ENCODE measurements at places on chromosomes 3 and 15.

DNA sequence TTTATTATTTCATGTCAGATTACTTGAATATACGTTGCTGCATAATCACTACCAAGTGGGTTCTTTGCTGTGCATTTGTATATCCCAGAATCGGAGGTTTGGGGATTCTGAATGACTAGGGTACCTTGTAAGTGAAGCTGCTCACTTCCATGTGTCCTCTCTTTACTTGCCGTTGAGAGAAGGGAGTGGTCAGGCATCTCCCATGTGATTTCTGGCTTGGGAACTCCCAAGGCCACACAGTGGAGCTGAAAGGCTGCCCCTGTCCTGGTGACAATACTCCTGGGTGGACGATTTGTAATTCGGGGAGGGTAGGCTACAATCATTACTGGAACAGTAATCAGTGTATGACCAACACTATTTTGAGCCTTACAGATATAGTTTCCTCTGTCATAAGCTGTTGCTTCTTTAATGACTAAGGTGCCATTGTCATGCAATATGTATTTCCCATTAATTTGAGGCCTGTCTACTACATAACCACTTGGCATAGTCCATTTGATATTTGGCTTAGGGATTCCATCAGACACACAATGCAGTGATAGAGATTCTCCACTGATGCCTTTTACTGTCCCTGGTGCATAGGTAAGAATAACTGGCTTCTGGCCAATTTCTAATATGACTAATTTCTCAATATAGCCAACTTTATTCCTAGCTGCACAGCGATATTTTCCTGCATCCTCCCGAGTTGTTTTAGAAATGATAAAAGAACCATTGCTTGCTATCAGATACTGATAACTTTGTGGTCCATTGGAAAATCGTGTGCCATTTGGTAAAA, 24.0 kb downstream of the IGSF10 start:
- no peak for DNase-seq

DNA sequence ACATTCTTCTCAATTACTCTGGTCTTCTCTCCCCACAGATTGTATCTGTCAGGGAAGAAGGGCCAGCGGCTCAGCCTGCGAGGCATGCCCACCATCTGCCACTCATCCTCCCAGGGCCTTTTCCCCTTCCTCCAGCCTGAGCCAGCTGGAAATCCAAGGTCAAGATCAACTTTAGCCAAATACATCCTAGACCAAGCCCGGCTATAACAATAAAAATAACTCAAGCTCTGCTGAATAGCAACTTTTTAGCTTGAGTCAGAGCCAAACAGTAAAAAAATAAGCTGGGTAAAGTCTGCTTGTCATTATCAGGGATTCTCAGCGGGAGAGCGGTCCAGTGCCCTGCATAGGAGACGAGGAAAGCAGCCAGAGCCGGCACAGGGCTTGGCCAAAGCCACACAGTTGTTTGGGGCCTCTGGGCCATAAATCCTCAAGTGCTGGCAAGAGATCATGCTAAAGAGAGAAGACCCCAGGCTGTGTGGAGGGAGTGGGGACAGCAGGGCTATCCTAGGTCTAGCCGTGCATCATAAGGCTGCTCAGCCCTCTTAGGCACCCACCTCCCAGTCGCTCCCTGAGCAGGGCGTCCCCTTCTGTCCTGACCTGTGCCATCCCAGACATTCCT, 76.2 kb upstream of the HERC1 start:
- no peak for DNase-seq

GRCh38 chr3:159802864-159803263, 185.8 kb upstream of the IL12A start:
- no peak for DNase-seq

DNA sequence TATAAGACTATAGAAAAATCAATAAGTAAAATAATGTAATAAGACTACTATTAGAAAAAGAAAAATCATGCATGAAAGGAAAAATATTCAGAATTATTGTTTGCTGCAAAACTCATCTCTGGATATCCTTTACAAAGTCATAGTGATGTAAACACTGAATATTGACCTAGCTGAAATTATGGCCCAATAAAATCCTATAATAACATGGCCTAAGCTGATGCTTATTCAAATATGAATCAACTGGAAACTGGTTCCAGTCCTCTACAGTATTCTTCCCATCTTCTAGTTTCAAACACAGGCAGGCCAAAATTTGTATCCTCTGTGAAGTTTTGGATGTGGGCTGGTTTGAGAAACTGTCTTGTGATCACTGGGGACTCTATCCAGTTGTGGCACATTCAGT, 134.5 kb downstream of the CNTN3 start:
- DNase-seq, result no peak

DNA sequence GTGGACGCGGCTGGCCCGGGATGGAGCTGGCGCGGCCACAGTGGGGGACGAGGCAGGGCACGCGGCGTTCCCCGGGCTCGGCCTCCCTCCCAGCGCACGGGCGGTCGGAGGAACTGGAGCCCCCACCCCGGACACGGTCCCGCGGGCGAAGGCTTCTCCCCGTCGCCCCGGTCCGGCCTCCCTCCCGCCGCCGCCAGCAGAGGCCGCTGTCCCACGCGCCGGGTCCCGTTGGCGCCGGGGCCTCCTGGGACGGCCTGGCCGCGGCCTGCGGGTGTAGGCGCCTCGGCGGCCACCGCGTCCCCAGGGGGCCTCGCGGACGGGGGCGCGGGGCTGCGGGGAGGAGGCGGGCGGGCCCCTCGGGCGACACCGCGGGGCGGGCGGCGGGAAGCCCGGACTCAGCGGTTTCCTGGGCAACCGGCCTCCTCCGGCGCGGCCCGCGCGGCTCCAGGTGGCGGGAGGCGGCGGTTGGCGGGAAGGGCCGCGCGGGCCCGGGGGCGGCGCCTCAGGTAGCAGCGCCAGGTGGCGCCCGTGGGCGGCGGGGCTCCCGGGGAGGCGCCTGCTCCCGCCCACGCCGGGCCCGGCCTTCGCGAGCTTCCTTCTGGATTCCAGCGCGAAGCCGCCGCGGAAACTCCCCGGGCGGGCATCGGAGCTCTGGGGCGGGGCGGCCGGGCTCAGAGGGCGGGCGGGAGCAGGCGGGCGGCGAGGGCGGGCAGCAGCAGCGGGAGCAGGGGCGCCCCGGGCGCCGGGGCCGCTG, 26.7 kb downstream of the MELTF start:
- DNase-seq, result peak; percentile 20

GRCh38 chr3:129892857-129893580, 492 bp downstream of the TMCC1 start:
- DNase-seq, result peak; percentile 70

- DNase-seq, result no peak
Observed at GRCh38 chr15:41732483-41732882, 41.8 kb upstream of the MAPKBP1 start.

DNA sequence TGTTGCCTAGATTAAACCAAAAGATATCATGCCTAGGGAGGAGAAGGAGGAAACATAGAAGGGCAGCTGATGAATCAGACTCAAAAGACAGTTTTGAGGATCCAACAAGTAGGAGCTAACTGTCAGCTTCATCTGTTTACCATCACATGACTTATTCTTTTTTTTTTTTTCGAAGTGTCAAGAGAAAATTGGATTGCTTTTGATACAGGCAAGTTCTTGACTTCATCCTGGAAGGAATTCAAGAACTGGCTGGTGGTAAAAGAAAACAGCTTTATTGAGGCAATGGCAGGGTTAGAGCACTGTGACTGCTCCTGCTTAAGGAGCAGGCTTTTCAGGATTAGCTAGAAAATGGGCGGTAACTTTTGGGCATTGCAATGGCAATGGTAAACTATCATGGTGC, 227.5 kb upstream of the KCNMB2 start:
- DNase-seq, result no peak

GRCh38 chr15:98884894-98885293, 122.7 kb downstream of the PGPEP1L start:
- no peak for DNase-seq

- DNase-seq, result no peak
Observed at GRCh38 chr3:156599089-156599874, 44.4 kb upstream of the SSR3 start.

DNA sequence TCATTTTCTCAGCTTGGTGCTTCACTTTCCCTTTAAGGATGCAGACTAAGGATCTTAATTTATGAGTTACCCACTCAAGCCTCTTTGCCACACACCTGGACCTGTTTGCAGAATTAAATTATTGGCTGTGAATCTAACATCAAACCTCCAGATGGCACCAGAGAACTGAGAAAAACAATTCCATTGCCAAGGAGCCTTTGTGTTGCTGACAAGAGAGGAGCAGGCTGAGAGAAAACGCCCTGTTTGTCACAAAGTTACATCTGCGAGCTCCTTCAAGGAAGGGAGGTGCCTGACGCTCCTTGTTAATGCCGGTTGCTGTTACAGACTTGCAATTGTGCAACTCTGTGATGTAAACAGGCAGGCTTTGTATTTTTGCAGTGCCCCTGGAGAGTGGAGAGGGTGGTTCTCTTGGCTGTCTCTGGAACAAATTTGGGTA, 36.3 kb upstream of the TMC3 start:
- DNase-seq, result peak; percentile 27

DNA sequence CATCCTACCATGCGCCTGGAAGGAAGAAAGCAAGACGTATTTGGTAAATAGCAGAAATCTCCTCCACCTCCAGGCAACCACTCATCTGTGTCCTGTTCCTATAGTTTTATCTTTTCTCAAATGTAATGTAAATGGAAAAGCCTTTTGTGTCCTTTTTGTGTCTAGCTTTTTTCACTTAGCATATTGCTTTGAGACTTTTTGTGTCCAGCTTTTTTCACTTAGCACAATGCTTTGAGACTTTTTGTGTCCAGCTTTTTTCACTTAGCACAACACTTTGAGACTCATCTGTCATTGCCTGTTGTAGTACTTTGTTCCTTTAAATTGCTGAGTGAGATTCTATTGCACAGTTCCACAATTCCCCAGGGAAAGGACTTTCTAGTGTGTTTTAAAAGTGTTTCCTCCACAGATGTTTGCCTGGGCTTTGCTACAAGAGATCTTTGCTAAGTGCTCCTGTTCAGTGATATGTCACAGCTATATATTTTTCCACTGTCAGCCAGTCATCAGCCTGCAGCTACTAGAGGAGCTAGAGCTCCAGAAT, 27.9 kb upstream of the MUC13 start:
- no peak for DNase-seq

DNA sequence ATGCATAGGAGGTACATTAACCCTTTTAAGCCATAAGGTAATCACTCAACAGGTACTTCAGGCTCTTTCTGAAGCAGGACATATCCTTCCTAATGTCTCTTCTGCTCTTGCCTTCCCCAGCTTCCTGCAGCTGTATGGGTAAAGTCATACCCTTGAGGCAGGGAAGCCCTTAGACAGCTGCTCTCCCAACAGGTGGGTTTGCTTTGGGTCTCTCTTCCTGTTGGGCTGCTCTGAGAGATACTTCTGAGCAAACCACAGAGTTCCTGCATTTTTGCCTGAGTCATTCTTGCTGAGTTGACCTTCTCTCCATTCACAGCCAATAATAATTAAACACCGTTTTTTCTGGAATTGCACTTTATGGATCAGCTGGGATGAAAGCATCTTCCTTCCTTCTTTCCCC, 2.0 kb upstream of the TRAT1 start:
- no peak for DNase-seq

GRCh38 chr15:88204584-88204983, 52.0 kb downstream of the NTRK3 start:
- DNase-seq, result no peak

DNA sequence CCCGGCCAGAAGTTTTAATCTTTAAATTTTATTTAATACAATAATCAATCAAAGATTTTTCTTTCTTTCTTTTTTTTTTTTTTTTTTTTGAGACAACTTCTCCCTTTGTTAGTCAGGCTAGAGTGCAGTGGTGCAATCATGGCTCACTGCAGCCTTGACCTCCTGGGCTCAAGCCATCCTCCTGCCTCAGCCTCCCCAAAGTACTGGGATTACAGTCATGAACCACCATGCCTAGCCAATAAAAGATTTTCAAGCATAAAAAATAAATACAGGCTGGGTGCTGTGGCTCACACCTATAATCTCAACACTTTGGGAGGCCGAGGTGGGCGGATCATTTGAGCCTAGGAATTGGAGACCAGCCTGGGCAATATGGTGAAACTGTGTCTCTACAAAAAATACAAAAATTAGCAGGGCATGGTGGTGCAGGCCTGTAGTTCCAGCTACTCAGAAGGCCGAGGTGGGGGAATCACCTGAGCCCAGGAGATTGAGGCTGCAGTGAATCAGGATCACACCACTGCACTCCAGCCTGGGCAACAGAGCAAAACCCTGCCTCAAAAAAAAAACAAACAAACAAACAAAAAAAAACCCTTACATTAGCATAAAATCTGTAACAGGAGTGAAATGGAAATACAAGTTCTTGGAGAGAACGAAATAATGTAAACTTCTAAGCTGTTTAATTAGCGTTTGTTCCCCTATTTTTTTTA, 29.1 kb upstream of the SRP14 start:
- no peak for DNase-seq

GRCh38 chr3:120177707-120178306, 83.6 kb upstream of the GSK3B start:
- no peak for DNase-seq

DNA sequence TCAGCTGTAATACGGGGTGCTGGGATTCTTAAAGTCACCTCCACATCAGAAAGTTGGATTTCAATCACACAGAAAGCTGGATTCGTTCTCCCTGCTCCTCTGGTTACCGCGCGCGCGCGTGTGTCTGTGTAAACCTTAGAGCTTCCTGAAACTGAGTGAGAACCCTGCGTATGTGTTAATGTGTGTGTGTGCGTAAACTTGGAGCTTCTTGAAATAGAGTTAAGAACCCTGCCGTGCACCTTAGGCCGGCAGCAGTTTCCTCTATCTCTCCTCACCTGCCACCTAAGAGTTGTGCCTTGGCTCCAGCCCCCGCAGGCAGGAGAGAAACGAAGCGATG, 531 bp downstream of the LZTFL1 start:
- DNase-seq, result no peak
